ENCODE measurements at places on chromosomes 5 and 9.

- no peak for DNase-seq
These were observed 10.9 kb upstream of the CARNMT1 start for GRCh38 chr9:75039009-75039408.

DNA sequence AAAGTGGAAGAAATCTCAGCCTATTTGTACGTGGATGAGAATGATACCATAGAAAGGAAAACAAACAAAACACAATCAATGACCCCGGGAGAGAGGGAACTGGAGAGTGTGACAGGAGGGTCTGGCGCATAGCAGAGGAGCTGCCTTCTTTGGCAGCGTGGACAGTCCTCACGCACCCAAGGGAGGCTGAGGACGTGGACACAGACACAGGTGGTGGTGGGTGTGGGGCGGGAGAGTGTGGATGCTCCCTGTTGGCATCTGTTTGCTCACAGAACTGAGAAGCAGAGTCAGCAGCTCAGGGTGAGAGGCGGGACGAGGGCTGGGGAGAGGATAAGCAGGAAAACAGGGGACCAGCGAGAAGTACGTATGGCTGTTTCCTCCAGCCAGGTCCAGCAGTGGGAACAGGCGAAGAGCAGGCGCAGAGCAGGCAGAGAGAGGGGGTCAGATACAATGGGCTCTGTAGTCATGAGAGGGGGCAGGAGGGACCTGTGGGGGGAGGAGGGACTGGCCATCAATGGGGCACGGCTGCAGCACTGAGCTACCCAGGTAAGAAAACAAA is 10.0 kb downstream of the CMBL start:
- no peak for DNase-seq

DNA sequence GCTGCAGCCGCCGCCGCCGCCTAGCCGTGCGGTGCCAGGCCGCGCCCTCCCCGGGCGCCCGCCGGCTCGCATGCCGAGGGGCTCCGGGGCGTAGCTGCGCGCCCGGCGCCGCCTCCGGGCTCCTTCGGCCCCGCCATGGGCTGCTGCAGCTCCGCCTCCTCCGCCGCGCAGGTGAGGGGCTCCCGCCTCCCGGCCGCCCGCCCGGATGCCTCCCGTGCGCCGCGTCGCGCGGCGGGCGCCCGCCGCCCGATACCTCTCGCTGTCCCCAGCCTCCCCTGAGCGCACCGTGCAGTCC is 230 bp downstream of the SLC44A1 start:
- no peak for DNase-seq

DNA sequence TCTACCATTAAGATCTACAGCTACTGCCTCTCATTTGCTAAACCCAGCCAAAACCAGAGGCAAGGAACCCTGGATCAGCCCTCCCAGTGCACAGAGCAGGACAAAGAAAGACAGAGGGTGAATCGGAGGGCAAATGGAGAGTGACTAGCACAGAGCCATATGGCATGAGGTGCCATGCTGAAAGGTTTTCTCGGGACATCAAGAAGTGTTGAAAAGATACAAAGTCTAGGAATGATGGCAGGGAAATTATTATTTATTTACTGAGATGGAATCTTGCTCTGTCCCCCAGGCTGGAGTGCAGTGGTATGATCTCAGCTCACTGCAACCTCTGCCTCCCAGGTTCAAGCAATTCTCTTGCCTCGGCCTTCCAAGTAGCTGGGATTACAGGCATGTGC is 19.3 kb downstream of the SLC1A1 start:
- DNase-seq: no peak

GRCh38 chr5:127923804-127924570 is 159.6 kb upstream of the SLC12A2 start:
- DNase-seq: no peak

DNA sequence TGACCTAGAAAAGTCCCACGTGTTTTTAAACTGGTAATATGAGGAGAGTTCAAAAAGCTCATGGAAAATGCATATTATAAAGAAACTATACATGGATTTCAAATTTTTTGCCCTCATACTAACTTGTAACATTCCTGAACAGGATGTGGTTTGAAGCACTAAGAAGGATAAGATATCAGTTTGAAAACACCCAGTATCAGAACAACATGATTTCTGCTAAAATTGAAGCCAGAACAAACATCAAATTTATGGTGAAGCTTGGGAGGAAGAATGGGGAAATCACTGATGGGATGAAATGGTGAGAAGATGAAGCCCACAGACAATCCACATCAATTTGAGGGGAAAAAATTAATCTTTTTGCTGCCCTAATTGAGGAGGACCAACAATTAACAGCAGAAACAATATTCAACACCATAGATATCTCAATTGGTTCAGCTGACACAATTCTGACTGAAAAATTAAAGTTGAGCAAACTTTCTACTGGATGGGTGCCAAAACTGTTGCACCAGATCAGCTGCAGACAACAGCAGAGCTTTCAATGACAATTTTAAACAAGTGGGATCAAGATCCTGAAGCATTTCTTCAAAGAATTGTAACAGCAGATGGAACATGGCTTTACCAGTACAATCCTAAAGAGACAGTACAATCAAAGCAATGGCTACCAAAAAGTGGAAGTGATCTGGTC is 113.2 kb upstream of the SNX2 start:
- no peak for DNase-seq

GRCh38 chr9:35929453-35929718 is 20.1 kb downstream of the SPAAR start:
- no peak for DNase-seq

DNA sequence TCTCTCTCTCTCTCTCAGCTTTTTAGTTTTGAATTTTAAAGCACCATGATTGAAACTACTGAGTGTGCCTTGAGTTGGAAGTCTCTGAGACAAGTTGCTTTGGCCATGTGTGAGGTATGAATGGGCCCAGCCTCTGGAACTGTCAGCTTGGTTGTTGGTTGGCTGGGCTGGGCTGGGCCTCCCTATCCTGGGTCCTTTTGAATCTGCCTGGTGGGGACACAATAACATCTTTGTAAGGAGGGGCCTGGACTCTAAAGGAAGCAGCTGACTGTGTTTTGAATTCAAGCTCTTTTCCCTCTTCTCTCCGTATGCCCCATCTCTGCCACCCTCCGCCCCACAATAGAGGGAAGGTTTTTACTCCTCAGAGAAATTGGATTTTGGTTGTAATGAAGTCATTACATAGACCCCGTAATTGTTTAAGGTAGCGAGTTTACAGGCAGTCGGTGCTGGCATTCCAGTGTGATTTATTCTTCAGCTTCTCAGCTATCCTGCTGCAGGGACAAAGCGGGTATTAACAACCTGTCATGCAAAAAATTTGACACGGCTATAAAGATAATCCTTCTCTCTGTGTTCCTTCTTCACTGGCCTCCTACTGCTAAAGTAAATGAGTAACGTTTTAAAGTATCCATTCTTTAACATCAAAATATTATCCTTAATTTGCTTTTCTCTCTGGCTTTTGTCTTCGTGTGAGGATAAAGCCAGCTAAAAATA is 105.4 kb downstream of the DAPK1 start:
- DNase-seq: no peak

- no peak for DNase-seq
These were observed 14.4 kb downstream of the ELAVL2 start for GRCh38 chr9:23811633-23812032.

DNA sequence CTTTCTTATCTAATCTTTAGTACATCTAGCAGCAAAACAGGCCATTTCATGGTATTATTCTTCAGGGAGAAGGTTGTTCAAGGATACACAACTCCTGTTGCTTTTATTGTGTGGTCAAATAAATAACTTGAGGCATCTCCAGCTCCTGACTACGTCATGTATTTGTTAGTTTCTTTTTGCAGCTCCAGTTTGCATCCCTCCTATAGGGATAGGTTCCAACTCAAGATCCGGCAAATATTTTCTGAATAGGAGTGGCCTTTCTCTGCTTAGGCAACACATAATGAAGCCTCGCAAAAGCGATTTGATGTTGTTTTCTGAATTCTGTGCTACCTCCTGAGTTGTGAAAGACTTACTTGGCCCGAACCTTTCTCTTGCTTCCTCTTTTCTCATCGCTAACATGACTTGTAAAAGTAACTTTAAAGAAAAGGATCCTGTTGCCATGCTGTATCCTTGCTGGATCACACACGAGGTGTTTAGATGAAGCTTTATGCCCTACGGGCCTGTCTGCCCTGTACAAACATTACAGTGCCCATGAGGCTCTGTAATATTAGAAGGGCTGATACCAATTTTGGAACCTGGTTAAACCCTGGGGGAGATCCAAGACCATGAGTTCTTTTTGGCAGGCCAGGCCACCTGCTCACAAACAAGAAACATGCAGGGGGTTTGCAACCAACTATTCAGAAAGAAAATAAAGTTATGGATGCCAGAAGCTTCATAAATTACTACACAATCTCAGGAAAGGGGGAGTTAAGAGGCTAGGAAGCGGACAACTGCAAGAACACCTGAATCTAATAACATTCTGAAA is 149.8 kb upstream of the FGF10 start:
- DNase-seq: no peak

- DNase-seq: no peak
These were observed 131.9 kb downstream of the CWC27 start for GRCh38 chr5:64900618-64901017.

DNA sequence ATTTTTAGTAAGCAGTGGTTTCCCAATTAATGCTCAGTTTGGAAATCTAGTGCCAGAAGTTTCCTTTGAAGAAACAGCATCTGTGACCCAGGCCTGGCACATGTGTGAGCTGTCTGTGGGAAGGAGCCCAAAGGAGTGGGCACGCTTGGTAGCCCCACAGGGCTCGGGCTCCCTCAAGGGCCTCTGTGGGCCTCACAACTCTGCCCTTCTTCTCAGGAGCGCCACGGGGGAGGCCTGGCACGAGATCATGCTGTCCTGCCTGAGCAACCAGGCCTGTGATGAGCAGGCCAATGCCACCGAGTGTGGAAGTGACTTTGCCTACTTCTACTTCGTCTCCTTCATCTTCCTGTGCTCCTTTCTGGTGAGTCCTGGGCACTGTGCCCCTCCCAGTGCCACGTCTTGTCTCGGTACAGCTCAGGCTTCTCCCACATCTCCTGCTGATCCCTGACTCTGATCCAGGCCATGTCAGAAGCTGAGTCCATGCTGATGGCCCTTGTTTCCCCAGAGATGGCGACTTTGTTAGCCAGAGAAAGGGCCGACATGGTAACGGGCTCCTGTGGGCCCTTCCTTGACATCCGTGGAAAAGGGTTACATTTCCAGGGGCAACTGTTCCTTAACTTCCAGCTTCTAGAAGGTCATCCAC is 200.4 kb downstream of the CACNA1B start:
- no peak for DNase-seq

DNA sequence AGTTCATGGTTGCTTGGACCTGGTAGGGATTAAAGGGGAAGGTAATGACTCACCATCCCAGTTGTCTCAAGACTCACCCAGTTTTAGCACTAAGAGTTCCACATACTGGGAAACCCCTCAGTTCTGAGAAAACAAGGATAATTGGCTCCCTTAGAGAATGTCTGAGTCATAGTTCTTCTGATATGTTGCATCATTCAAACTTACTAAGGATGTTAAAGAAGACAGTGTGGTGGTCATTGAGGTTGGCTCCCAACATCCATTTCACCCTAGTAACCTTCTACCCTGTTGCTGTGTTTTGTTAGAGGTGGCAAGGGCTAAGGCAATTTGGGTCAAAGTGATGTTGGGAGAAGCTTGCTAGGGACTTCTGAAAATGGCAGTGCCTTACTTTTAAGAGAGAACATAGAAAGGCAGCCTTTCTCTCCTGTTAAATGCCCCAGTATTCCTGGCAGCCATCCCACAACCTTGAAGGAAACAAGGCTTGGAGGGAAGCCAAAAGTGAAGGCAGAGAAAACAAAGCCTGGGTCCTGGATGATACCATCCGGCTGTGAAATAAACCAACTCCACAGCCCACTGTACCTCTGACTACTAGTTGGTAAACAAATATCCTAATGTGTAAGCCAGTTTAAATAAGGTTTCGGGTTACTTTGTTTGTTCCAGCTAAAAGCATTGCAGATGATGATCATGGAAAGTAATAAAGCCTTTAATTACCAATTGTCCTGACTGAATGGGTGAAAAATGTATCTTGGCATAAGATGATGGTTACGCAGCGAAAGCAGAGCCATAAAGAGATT is 80.4 kb upstream of the ADAMTSL1 start:
- no peak for DNase-seq

DNA sequence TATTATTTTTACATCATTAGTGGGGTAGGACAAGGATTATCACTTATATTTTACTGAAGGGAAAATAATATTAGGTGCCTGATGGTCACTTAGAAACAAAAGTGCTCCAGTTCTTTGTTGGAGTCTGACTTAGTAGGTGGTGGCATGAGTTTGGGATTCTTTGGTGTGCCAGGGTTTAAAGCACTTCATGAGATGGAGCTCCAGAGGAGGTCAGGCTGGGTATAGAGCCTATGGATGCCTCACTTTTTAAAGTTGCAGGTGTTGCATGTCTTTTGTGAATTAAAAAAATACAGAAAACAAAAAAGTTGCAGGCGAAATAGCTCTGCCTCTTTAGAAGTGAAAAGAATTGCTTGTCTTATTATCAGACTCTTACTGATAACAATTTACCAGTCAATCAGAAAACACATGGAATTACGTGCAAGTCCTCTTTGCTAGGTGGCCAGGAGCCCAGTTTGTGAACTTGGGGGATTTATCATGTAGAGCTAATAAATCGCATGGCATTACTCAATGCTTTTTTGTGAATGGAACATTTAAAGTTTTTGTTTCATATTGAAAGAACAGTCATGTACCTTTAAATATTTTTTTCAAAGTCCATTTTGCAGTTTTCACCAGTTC is 1.6 kb downstream of the ITK start:
- no peak for DNase-seq

- DNase-seq: no peak
These were observed 9.7 kb upstream of the ERBIN start for GRCh38 chr5:65916636-65917035.

DNA sequence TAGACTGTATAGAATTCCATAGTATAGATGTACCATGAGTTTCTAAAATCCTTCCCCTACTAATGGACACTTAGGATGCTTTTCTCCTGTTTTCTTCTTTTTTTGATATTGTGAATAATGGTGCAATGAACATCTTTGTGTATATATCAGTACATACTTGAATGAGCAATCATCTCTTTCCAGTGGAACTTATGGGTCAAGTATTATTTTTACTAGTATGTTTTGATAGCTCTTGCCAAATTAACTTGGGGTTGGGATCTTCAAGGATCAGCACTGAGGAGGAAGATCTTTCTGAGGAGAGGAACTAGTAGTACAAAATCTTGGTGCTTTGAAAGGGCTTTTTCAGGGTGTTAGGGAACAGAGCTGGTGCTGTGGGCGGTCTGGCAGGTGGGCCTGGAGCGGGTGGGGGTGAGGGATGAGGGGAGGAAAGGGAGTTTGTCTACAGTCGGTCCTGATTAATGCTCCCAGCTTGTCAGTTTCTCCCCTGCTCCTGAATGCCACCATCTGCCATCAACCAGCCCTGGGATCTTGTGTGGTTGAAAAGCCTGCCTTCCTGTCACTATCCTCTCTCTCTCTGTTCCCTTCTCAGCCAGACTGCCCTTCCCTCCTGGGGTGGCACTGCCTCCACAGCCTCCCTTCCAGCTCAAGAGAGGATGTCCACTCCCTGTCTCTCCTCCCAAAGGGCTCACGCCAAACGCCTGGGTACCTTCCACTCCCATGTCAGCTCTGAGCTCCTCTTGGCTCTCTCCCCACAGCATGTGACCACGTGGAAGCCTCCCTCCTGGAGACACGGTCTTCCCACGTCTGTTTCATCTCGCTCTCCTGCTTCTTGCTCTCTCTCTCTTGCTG is 185.9 kb downstream of the DAB2IP start:
- no peak for DNase-seq
